ENCODE measurements at places on chromosomes 7 and 10.
A peak's percentile ranks its signal among the peaks of the same experiment; 100 is the strongest.

DNA sequence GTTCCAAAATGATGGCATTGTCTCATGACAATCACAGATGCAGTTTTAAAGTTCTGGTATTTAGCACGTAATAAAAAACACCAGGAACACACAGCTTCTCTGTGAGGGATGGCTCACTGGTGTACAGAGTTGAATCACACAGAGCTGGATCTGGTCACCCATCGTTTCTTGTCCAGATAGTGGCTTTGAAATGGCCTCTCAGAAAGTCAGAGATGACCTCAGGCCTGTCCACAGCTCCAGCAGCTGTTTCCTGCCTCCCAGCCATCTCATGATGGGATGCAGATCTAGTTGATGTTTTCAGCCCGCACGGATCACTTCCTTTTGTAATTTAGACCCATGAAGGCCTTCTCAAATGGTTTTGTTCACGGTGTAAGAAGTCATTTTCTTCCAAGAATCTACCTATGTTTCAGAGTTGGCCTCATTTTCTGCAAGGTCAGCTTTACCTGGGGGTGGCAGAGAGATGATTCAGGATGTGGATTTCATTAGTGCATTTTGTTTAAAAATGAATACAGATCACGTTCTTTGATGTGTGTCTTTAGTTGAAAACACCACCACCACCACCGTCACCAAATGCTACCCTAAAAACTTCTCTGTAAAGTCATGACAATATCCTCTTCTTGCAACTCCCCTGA lies 166.2 kb downstream of the SNX10 start:
- DNase-seq = no peak

- DNase-seq = no peak
Measured at GRCh38 chr10:25125201-25125611, 49.6 kb upstream of the GPR158 start.

DNA sequence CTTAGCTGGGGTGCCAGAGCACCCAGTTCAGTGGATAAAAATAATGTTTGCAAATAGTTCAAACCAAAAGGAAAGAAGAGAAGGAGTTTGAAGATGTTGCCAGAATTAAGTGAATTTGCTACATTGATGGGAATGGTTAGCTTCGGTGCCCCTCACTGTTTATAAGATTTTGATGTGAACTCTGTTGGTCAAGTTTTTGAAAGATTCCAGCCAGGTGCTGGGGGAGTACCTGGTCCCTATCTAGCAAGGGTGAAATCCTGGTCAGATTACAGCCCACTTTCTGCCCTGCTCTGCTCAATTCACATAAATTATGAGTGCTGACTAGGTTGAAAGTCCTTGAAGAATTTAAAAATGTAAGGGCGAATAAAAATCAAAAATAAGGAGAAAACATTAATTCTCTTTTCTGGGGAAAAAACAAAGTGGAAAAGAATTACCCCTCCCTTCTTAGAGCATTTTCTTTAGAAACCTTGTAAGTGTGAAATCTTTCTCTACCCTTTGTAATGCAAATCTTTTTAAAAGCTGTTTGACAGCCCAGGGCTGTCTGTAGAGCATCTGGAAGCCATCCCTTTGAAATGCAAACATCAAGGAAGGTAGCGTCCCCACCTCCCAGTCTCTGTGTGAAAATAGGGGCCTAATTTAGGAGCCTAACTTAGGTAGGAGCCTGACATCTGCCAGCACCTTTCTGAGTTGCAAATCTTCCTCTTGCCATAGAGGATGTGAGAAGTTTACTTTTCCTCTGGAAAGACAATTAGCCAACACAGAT lies 1.4 kb upstream of the GIMAP5 start:
- DNase-seq = no peak

DNA sequence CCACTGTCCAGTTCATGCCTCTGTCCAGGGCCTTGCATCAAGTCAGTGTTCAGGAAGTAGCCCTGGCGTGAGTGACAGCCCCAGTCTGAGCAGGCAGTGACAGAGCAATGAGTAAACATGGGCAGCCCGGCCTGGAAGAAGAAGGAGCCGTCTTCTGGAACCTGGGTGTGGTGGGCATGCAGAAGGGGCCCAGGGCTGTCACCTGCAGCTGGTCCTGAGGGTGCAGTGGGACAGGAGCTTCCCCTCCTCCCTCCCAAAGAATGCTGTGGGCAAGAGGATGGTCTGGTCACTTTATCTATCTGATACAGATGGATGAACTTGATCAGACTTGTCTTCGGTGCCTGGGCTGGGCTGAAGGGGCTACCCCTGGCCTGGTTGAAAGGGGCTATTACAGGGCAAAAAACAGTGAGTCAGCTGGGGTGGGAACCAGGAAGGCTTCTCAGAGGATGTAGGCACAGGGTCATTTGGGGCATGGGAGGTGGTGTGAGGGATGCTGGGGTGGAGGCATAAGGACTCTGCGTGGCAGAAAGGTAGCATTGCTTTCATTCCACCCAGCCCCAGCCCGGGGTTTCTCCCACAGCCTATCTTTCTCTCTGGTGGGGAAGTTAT lies 42.7 kb upstream of the PPIF start:
- DNase-seq = no peak

DNA sequence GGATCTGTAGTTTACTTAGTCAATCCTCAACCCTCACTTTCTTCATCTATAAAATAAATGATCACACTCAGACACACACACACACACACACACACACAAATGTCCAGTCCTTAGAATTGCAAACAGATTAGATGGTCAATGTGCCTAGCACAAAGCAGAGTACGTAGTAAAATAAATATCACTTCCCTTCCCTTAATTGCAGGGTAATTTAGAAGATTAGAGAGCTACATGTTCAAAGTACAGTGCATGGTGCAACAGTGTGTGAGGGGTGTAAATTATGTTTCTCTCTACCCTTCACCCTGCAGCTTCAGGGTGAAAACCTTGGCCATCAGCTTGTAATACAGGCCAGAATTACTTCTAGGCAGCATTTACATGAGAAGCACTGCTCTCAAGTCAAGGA lies 187.0 kb upstream of the GHITM start:
- no peak for DNase-seq

DNA sequence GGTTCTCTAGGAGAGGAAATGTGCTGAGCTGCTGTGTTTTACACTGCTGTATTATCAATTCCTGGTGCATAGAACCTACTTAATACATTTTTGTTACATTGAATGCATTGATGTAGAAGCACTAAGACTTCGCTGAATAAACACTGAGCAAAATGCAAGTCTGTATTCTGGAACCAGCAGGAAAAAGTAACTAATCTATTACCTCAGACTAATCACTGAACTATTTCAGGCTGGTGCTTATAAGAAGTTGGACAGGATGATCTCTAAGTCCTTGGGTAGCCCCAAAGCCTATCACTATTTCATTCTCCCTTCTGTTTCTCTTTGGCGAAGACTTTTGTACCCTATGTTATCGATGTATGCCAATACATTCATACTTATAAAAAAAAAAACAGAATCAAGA lies 87.2 kb upstream of the LRRTM3 start:
- DNase-seq = no peak

GRCh38 chr10:125146791-125147579 lies 13.4 kb downstream of the CTBP2 start:
- no peak for DNase-seq

- DNase-seq = no peak
Measured at GRCh38 chr10:6530211-6530840, 49.8 kb downstream of the PRKCQ start.

- DNase-seq = no peak
Measured at GRCh38 chr7:93231259-93231658, 907 bp upstream of the VPS50 start.

GRCh38 chr7:22665923-22666322 lies 61.1 kb upstream of the IL6 start:
- DNase-seq = no peak

DNA sequence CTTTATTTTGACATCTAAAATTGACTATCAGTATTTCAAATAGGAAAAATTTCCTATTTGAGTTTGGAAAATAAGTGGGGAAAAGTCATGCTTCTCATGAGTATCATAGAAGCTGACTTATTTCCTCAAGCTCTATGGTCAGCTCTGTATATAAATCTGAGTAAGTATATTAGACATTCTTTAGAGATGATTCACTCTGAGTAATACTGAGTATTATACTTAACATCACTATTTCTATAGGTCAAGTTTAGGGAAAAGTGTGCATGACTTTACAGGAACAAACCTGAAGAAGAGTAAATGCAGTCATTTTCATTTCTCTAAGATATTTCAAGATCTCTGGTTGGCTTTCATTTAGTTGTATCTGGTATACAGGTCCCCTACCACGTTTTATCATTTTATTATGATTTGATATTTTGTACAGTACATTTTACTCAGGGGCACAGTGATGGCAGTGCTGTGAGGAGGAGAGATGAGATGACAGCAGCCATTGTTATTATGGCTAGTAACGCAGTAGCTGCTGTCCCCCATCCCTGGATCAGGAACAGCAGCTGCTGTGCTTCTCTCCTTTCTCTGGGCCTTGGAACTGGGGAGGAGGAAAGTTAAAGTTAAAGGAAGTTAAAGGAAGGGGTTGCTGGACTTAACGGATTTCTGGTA lies 15.2 kb downstream of the SND1 start:
- peak; percentile 88 for DNase-seq

GRCh38 chr10:118047157-118047719 lies 497 bp upstream of the RAB11FIP2 start:
- DNase-seq = no peak
